Osteocyte (in vitro differentiated cells): ENCODE measurements at places on chromosomes 4 and X. TPM values are rescaled to one million over a fixed set of nuclear protein-coding genes. Genes with fewer than 3 reads are reported as not detected.

GRCh38 chr4:148069086-148069894 lies 337.4 kb downstream of the ARHGAP10 start:
- no peak overlapping the region for H3K27ac ChIP-seq
- H3K4me3 ChIP-seq = no peak overlapping the region
- H3K36me3 ChIP-seq = peaks cover 53% of the 10 kb centered on the region
- peaks cover 14% of the 10 kb centered on the region for H3K4me1 ChIP-seq
- DNase-seq = no peak

GRCh38 chrX:37685381-37686359 lies at the start of gene XK:
XK (plus strand) TSS chrX:37685791; CDS start chrX:37685962, 171 bp downstream.
- H3K4me1 ChIP-seq = no peaks in the 10 kb centered on the region
- H3K4me3 ChIP-seq = peak within 1 kb of the TSS; percentile 61
- no peak for DNase-seq
- no peaks in the 10 kb centered on the region for H3K36me3 ChIP-seq

GRCh38 chr4:14404730-14405129 lies 597.6 kb upstream of the CPEB2 start:
- peaks cover 18% of the 10 kb centered on the region for H3K27me3 ChIP-seq
- no peak for DNase-seq
- H3K36me3 ChIP-seq = no peaks in the 10 kb centered on the region
- no peaks in the 10 kb centered on the region for H3K4me1 ChIP-seq
- H3K4me3 ChIP-seq = no peak overlapping the region
- H3K27ac ChIP-seq = no peak overlapping the region

MAGEE2 gene
- total RNA-seq = not detected in 2 replicates
